ENCODE measurements at places on chromosomes 2 and 18.

DNA sequence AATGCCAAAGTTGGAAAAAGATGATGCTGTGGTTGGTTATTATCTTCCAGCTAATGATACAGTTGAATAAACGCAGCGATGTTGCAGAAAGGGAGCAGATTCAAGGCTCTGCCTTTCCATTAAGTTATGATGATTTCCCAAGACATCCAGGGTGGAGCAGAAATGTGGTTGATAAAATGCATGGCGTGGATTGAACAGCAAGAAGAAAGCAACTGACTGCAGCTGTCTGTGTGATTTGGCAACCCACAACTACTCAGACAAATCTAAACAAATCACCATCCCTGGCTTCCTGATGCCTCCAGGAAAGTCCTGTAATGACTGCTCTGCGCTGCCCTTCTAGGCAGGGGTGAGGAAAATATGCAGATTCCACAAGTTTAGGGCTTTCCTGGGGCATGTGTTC lies 166.3 kb downstream of the NRP2 start:
- DNase-seq, result no peak

DNA sequence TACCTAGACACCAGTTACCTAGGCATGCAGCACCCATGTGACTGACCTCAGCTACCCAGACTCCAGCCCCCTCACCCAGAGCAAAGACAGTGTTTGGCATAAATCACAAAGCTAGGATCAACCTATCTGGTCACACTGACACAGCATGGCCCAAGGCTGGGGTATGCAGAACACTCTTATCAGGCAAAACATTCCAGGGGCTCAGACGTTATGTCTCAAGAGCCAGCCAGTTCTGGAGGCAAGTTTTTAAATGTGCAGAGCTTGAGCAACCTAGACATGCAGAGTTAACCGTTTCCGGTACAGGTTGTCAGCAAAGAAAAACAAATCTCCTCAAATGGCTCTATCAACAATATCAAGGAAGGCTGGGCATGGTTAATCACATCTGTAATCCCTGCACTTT lies 92.8 kb downstream of the AP1S3 start:
- DNase-seq, result no peak

DNA sequence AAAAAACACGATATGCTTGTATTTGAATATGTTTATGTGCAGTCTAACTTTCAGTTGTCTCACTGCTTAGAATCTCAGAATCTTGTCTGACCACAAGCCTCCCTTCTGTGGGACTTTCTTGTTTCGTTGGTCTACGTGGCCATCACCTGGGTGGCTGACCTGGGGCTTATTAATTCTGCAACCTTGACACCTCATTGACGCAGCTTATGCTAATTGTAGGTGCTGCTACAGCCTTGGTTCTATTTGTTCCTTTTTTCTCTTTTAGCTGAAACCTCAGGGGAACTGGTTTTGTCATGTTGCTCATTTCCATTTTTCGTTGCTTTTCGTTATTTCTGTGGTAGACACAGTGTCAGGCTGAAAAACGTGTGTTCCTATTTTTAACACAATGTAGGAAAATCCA lies 273.7 kb downstream of the SLC4A3 start:
- DNase-seq, result no peak

GRCh38 chr2:221205103-221205673 lies 366.9 kb downstream of the EPHA4 start:
- DNase-seq, result no peak

GRCh38 chr2:99031481-99031880 lies 95.5 kb upstream of the CRACDL start:
- DNase-seq, result no peak
